Effector memory CD8-positive, alpha-beta T cell (primary cell): ENCODE measurements at places on chromosomes 5 and 9.

DNA sequence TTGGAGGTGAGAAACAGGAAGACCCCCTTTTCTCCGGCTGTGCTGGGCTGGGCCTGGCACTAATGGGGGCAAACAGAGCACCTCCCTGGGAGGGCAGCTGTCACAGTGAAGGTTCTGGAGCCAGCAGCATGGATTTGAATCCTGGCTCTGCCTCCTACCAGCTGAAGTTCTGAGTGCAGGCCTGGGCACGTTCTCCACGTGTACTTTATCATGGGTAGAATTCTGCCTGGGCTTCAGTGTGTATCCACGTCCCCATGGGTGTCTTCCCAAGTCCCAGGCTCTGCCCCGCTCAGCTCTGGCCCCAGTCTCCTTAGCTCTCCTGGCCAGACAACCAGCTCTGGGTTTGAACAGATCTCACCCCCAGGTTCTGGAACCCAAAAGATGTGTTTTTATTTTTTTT is 223.2 kb downstream of the PBX3 start:
- DNase-seq = no peak

DNA sequence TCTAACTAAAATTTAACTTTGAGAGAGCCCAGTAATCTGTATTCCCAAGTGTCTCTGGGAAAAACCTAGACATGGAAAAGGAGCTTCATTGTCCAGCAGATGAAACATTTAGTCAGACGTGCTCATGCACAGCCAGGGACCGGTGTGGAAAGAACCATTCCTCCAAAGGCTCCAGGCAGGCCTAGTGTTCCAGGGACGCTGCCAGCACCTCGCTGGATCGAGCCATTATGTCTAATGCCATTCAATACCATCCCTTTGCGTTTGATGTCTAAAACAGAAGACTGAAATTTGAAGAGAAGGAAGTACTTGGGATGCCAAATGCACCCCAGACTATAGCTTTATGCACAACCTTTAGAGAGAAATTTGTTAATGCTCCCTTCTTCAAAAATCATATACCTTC is 1.4 kb upstream of the CHSY3 start:
- no peak for DNase-seq

DNA sequence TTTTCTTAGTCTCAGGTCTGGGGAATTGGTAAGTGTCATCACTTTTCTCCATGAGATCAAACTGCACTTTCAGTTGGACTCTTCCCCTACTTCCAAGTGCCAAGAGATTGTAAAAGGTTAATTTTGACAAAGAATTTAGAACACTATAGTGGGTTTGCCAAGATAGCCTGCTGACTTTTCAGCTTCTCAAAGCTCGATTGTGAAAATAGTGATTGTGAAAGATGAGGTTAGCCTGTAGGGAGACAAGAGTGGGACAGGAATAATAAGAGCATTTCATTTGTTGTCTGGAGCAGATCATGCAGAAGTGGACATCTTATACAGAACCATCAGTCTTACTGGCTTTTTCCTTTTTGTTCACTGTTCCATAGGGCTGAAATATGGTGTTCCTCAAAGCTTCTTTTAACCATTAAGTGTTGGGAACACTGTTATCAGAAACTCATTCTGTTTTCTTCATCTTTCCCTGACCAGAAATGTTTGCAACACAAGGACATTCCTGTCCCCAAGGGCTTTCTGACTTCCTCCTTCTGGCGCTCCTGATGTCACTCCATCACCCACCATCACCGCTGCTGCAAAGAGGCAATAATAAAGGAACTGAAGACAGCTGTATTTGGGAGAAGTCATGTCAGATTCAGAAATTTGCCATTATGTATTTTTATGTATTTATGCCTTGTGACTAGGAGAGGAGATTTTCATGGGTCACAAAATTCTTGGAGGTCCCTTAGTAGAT is 11.6 kb upstream of the SPTAN1 start:
- no peak for DNase-seq

DNA sequence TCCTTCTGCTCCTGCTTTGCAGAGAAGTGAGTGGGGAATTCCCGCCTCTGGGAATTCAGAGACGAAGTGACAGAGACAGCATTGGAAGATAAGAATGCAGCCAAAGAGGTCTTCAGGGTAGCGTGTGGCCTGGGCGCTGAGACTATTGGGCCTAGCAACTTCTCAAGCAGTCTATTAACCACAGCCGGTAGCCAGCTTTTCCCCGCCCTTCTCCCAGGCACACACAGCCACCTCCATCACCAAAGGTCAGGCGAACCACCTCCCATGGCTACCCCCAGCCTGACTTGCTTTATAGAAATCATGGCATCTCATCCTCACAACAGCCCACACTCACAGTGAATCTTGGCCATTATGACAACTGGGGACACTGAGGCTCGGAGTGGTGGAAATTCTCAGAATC is 124.2 kb downstream of the KCNIP1 start:
- DNase-seq = no peak

GRCh38 chr9:77826621-77827020 is 178.5 kb upstream of the GNA14 start:
- DNase-seq = no peak

GRCh38 chr9:27385606-27386322 is 88.8 kb upstream of the EQTN start:
- no peak for DNase-seq

- DNase-seq = no peak
These were observed 301.9 kb downstream of the CTNND2 start for GRCh38 chr5:11602298-11602697.

- no peak for DNase-seq
These were observed 306.7 kb downstream of the NFIB start for GRCh38 chr9:14007190-14007769.

DNA sequence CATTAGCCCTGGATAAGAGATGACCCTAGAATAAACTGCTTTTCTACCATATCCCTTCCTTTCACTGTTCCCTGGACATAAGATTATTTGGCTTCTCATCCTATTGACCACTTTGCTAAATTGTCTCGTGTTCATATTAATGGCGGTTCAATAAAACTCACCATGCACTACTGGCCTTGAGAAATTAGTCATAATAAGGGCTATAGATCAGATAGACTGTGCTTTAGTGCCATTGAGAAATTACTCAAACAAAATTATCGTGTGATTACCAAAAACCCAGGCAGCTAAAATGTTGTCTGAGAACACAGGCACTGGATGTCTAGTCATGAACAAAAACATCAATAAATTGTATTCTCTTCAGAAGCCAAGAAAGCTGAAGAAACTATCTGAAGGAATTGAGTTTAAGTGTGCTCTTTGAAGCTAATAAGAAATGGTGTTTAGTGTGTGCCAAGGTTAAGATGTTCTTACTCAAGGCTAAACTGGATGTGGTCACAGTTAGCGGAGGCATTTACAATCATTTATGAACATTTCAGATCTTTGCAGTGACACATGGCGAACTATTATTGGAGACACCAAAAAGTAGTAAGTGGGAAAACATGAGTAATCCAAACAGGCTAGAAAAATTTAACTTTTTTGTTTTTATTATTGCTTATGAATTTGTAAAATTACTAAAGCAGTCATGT is 460.4 kb upstream of the RORB start:
- DNase-seq = no peak

GRCh38 chr9:129225815-129226214 is 47.8 kb upstream of the IER5L start:
- peak; percentile 41 for DNase-seq

DNA sequence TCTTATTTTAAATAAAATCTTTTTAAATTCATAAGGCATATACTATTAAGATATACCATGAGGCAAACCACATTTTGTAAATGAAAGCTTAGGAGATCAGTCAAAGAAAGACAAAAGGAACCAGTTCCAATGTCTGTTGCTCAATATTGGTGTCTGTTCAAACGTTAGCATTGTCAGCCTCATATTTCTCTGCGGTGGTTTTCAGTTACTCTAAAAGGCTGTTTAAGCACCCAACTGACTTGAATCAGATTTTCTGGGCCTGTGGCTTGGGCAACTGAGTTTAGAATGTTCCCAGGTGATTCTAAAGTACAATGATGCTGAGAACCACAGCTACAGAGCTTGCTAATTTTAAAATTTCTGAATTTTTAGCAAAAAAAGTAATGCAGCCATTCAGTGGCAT is 166.3 kb upstream of the KIF2A start:
- DNase-seq = no peak

GRCh38 chr5:32004404-32004803 is 169.7 kb downstream of the GOLPH3 start:
- DNase-seq = no peak

GRCh38 chr9:69603656-69604055 is 68.5 kb downstream of the APBA1 start:
- DNase-seq = no peak

DNA sequence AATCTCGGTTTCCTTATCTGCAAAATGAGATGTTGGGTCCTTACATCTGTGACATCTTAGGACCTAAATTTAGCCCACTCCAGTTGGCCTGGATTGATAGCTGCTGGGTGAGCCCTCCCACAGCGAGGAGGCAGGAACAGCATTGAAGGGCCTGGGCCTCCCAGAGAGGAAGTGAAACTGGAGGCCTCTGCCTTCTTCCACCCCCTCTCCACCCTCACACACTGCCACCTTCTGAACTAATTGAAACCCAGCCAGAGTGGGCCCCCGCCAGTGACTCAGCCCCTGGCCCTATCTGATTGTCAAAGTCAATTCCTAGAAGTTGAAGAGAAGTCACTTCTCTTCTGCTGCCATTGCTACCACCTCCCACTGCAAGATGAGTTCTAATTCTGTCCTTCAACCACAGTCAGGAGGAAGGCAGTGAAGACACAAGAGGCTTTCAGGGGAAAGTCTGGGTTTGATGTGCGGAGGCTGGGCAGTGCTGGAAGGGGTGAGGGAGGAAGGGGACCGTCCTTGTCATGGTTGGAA is 55.2 kb upstream of the NEK6 start:
- DNase-seq = peak; percentile 26

DNA sequence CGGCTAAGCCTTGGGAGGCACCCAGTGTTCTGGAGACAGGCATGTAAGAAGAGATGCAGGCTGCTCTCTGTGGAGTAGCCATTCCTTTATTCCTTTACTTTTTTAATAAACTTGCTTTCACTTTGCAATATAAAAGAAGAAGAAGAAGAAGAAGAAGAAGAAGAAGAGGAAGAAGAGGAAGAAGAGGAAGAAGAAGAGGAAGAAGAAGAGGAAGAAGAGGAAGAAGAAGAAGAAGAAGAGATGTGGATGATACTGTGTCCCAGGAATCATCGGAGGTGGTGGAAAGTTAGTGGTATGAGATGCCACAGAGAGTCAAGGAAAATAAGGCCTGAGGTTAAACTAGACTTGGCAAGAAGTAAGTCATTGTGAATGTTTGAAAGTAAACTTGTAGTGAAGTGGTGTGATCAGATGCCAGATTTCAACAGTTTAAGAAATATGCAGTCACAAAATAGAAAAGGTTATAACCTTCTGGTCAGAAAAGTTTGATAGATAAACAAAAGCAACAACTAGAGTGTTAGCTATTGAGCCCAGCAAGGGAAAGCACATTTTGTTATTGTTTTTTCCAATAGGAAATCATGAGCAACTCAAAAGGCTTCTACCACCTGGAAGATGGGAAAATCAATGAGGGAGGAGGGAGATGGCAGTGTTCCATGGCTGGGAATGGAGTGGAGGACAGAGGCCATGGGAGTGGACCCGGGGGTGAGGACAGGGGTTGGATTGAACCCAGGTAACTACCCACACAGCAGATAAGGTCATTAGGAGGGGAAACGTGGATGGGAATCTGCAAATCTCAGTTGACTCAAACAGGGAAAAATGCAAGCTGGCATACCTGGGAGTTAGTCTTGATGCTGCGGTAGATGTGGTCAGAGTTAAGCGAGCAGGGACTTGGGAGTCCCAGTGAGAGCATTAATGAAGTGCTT is 16.8 kb downstream of the AOPEP start:
- DNase-seq = no peak
